ENCODE measurements at places on chromosomes 11 and 22.

GRCh38 chr22:27105142-27106025, 448.0 kb downstream of the MIAT start:
- DNase-seq = no peak

- DNase-seq = no peak
Observed at GRCh38 chr22:30433773-30434172, 8.2 kb downstream of the MTFP1 start.

DNA sequence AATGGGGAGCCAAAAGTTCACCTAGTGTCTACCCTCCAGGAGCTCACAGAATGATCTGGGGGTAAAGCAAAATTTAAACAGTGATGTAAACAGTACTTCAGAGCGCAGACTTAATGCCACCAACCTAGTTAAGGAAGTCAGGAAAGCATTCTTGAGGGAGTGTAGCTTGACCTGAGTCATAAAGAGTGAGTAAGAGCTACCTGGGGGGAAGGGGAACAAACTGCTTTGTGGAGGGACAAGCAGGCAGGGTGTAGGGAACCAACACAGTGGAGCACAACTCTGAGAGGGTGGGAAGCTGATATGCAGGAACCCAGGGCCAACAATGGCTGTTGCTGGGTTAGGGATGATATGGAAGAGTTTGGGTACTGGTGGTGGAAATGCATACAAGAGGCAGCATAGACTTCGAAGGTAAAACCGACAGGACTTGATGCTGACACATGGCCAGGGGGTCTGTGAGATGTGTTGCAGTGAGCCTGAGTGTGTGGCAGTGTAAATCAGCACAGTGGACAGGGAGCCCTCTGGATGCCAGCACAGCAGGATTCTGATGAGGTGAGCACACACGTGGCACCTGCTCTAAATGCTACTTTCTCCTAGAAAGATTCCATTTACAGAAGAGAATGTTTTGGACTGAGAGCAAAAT, 58.3 kb upstream of the CYP2D6 start:
- DNase-seq = no peak

- DNase-seq = no peak
Observed at GRCh38 chr11:130651066-130651855, 202.8 kb downstream of the ADAMTS15 start.

- no peak for DNase-seq
Observed at GRCh38 chr11:128956401-128957201, 13.9 kb upstream of the TP53AIP1 start.

DNA sequence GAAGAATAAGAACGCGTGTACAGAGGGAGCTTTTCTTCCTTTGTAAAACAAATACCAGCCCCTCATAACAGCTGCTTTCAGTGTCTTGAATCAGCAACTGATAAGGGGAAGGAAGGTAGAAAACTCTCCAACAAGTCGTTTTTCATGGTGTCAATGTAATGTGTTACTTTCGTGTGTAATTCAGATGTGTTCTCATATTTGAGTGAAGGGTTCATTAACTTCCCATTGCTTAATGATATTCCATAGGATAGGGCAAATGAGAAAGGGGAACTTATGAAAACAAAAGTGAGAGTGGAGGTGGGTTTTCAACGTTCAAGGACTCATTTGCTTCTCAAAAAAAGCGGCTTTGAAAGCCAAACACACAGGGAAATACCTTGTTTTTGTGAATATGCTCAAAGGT, 452.1 kb downstream of the NTM start:
- DNase-seq = no peak

- DNase-seq = no peak
Observed at GRCh38 chr11:85114786-85115185, 512.4 kb downstream of the DLG2 start.

DNA sequence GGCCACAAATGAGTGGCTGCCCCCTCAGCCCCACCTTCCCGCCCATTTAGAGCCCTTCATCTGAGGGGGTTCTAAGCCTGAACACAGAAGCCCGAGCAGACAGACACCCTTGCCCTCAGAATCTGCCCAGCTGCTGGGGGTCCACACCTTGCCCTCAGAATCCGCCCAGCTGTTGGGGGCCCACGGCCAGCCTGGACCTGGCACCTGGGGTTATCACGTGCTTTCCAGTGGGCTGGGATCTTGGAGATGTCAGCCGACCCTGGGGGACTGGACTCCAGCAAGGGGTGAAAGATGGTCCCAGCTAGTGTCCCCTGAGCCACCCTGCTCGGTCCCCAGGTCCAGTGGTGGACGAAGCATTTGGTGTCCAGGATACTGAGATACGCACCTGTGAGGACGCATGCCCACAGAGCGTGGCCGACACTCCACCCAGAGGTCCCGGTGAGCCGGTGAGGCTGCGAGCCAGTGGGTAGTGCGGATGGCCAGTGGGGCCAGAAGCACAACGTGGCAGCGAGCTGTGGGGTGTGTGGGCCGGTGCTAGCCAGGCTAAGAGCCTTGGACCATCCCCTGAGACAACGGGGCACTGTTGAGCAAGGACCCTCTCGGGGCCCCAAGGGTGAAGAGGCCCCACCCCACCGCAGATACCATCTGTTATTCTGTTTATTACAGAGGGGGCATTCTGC, 3.1 kb upstream of the CTSD start:
- DNase-seq = no peak

All from activated T-helper 1 cell treated with anti-CD3 and anti-CD28 coated beads, Interleukin-12 subunit alpha, Interleukin-12 subunit beta, Interleukin-2, Interleukin-4 antibody, amounts not matched to agents 30 ng/mL and 10 ng/mL and 1 ng/mL, durations not matched to agents 14 hours and 24 hours and 36 hours (primary cell).